ENCODE measurements at places on chromosomes 12 and 14.

- no peak for DNase-seq
Measured at GRCh38 chr12:70246580-70246979, 3.3 kb downstream of the CNOT2 start.

DNA sequence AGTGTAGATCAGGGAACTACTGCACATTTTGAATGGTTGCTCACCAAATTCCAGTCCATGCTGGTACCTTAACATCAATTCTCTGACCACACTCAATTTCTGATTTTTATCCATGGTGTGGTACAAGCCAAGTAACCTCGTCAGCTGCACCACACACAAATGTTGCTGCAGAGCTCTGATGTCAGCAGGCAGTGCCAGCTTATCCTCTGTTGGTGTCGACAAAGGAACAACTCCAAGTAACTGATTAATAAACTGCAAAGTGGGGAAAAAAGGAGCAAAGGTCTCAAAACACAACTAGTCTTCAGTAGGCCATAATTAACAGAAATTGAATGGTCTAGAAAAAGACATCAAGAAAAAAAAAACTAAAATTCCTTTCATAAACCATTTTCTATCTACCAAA is 47.4 kb downstream of the NAA25 start:
- no peak for DNase-seq

DNA sequence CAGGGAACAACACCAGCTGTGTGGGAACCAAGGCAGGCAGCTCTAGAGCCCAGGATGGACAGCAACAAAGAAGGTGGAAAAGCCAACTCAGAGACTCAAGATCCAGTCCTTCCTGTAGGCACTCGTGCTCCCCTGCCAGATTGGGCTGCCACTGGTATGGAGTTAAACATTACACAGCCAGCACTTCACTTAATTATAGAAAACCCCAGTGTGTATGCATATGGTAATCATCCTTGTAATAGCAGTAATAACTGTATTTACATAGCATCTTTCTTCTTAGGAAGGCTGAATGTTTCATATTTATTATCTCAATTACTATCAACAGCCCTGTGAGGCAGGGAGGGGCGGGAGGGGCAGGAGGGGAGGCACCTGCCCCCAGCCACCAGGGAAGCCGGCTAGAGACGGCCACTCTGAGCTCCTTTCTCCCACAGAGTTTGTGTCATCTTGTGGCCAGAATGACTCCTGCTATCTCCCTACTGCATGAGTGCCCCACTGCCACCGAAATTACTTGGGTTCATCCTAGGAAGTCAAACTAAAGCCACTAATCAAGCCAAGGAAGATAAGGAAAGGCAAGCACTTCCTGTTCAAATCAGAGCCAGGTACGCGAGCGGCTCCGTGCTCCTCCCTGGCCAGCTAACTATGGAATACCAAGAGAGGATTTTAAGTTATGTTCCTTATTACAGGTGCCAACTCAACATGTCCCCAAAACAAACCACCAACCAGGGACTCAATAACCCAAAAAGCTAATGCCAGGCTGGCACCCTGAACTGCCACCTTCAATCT is 15.7 kb upstream of the RAB35 start:
- no peak for DNase-seq

- no peak for DNase-seq
Measured at GRCh38 chr12:118727196-118727978, 254.0 kb upstream of the SRRM4 start.

GRCh38 chr14:81385419-81385818 is 14.7 kb downstream of the STON2 start:
- DNase-seq, result no peak
